ENCODE measurements at places on chromosomes 5 and 9.

GRCh38 chr5:129440424-129440823 is 19.7 kb upstream of the ADAMTS19 start:
- no peak for DNase-seq

DNA sequence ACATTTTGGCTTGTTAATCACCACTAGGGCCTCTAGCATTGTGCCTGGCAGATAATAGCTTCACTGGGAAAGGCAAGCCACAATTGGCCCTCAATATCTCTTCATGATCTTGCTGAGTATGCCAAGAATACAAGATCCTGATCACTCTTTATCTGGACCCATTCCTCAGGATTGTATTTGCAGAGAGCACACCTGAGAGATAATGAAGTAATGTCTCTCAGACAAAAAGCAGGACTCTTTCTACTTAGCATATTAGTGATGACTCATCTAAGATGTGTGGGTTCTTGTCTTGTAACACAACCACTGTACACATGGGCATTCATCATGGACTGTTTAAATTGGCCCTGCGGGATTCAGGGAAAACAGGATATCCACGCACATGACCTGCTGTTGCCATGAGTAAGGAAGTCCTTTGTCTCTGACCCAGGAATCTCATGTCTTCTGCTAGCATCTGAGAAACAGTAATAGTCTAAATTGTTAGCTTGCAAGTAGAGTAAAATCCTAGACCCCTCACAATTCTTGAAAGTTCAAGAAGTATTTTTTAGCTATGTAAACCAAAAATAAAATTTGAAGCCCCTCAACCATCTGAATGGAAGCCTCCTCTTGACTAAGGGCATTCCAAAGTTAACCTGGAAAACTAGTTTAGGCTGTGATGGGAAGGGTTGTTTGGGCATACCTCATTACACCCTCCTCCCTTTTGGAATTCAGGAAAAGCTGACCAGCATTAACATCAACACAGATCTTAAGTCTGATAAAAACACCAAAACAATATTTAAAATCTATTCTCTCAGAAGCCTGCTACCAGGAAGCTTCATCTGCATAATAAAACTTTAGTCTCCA is 28.0 kb upstream of the NFIL3 start:
- DNase-seq, result no peak

DNA sequence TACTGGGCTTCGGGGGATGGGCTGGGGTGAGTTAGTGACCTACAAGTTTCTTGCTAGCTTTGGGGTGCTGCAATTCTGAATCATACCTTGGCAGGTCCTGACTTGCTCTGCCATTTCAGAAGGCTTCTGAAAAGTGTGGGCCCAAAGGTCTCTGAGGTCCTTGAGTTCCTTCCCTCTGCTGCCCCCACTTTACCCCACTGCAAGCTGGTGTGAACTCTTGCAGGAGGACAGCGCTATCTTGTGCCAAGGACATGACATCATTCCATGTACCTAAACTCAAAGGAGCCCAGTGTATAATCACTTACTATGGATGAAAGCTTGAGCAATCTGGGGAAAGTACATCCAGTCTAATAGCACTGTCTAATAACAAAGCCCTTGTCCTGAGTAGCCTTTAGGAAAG is 157.4 kb downstream of the RMI1 start:
- no peak for DNase-seq

DNA sequence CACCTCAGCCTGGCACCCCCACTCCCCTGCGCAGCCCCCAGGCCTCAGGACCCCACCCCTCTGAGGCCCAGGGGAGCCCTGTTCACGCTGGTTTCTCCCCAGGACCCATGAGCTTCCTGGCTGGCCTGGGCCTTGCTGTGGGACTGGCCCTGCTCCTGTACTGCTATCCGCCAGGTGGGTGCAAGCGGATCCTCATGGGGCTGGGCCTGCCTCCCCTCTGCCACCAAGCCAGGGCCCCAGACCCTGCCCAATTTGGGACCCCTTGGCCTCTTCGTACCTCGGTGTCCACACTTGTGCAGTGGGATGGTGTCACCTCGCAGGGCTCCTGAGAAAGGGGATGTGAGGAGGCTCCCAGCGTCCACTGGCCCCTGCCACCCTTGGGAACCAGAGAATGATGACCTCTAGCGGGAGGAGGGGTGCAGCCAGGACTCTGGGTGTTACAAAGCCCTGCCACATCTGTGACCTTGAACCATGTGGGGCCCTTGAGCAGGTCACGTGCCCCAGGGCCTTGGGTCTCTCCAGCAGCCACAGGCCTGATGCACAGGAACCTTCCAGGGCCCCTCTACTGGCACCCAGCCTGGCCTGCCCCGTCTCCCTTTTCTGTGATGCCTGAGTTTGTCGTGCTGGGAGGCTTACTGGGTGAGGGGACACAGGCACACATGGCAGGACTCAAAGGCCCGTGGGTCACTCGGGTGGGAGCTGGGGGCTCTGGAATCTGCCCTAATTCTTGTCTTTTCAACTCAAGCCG is 16.3 kb downstream of the CARD19 start:
- DNase-seq, result no peak

- DNase-seq, result no peak
Measured at GRCh38 chr9:36999728-37000333, 34.2 kb downstream of the PAX5 start.

GRCh38 chr5:131375351-131375750 is 111.5 kb downstream of the CDC42SE2 start:
- no peak for DNase-seq

- no peak for DNase-seq
Measured at GRCh38 chr5:173913686-173914321, 25.7 kb downstream of the CPEB4 start.

- no peak for DNase-seq
Measured at GRCh38 chr5:96146675-96147074, 185.0 kb upstream of the ELL2 start.

DNA sequence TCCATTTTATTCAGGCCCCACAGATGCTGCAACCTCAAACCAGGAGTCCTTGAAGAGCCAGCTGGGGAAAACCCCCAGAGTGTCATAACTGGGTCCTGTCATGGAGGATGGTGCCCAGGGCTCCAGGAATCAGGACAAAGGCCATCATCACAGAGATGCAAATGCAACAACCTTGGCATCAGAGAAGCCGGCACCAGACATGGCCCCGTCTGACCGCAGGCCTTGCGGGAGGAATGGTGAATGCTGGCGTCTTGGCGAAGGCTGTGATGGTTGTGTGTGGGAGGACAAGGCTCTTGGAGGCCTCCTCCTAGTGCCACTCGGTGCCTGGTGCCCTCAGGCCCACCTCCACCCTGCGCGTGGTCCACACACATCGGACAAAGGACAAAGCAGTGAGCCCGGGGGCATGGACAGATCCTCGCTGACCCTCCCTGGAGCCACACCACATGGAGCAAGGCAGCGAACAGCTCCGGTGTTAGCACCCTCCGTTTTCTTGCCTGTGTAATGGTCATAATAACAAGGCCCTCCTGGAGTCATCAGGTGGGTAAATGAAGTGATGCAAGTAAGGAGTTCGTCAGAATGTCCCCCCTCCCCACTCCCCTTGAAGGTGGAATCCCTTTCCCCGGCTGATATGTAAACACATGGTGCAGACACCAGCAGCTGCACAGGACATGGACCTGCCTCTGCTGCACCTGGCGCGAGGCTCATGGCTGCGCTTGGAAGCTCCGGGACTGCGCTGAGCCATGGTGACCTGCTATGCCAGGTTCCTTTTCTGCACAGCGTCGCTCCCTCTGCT is 380.7 kb downstream of the IRX2 start:
- DNase-seq, result no peak

DNA sequence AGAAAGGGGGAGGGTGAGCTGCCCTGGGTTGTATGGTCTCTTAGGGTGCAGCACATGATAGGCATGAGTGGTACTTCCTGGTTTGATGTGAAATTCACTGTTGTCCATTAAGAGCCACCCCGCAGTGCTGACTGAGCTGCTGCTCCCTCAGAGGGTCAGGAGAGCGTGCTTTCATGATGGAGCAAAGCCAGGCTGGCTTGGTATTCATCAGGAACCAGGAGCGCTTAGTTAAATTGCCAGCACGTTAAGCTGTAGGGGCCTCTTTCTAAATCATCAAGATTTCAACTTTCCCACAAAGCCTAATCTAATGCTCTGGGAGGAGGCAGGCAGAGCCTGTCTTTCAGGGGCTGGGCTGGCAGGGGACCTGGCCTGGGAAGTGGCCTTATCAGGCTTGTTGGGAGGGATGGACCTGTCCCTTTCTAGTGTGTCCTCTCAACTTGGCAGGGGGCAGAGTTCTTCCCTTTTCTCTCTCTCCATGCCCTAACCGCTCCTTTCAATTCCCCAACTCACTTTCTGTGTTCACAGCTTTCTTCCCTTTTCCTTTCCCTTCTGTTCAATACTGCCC is 7.9 kb downstream of the CYSTM1 start:
- DNase-seq, result no peak

DNA sequence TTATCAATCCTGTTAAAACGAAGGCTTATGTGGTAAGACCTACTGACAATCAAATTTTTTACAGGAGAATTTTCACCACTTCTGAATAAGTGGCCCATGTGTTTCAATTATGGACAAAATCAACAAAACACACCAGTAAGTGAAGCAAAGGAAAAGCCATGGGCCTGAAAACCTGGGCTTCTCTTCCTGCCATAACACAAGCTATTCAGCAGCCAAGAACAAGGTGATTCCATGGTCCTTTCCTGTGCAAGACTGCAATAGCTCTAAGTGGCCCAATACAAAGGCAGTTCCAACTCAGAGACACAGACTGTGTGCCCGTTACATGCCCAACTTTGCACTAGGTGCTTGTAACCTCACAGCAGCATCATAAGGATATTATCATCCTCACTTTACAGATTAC is 168.5 kb downstream of the EPB41L4A start:
- no peak for DNase-seq

- DNase-seq, result peak; percentile 62
Measured at GRCh38 chr9:126397056-126397455, 70.4 kb downstream of the MVB12B start.

- DNase-seq, result no peak
Measured at GRCh38 chr5:76576450-76576849, 46.8 kb downstream of the F2RL2 start.

DNA sequence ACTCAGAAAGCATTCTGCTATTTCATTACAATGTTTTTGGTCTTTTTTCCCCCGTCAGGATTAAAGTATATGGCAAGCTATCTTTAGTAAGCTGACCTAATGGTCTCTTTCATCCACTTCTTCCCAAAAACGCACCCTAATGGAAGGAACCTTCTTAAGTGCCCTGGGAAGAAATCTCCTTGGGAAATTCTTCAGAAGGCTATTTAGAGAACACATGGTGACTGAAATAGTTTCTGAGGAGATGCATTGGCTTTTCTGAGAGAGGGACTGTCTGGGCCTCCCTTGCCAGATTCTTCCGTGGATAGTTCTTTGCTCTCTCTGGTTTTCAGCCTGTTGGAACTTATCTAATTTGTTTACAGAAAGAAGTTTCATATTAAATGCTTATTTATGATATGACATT is 524.1 kb upstream of the MEF2C start:
- DNase-seq, result no peak

GRCh38 chr5:141298376-141298775 is 5.5 kb downstream of the SLC25A2 start:
- no peak for DNase-seq

GRCh38 chr5:53416144-53416738 is 64.2 kb upstream of the FST start:
- DNase-seq, result no peak

DNA sequence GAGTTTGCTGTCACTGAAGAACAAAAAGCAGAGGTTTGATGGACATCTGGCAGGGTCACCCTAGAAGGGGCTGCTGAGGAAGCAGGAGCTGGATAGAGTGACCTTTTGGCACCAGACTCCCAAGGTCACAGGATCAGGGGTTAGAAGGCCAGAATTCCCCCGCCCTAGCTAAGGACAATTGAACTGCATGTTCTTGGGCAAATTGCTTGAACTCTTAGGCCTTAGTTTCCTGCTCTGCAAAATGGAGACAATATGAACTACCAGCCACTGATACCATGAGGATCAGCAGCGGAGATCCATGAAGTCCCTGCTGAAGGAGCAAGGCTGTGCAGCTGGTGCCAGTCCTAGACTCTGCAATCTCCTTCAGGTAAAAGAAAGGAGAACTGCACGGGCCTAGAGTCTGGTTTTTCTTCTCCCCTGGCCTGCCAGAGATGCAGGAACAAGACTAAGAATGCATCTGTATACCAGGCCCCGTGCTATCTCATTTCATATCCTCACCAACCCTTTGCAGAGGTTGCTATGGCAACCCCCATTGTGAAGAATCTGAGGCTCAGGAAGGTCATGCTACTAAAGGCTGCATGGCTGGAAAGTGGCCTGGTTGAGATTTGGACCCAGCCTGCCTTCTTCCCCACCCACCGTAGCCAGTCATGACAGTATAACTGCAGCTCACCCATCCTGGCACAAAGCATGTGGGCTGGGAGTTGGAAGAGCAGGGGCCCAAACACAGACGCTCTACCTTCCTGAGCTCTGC is 33.7 kb downstream of the CAMK2A start:
- DNase-seq, result no peak

All from effector CD8-positive, alpha-beta T cell (primary cell).